ENCODE measurements at places on chromosomes 1 and 21.

- DNase-seq, result no peak
These were observed 63.2 kb upstream of the GNG4 start for GRCh38 chr1:235712812-235713211.

GRCh38 chr1:209057901-209058300 is 525.6 kb upstream of the CAMK1G start:
- no peak for DNase-seq

GRCh38 chr21:31543191-31543590 is 116.3 kb upstream of the SOD1 start:
- DNase-seq, result no peak

DNA sequence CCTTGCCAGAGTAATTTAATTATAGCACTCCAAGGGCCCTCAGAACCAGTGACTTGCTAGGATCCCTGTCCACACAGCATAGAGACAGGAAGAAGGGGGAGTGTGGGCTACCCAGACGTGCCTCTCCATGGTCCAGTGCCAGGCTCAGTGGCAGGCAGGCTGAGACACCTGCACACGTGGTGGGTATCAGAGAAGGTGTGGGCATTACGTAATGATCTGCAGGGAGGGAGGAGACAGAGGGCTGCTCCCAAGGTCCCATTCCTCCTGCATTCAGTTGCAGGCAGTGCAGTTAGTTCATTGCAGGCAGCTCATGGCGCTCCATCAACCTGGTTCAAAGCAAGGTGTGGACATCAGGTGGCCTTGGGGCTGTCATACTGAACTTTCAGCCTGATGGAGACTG is 49.9 kb downstream of the C8B start:
- no peak for DNase-seq
